DMS153 (cell line): ENCODE measurements at places on chromosomes 16 and 17.

GRCh38 chr17:74864866-74865395, 5.2 kb upstream of the GRIN2C start:
- DNase-seq, result no peak

DNA sequence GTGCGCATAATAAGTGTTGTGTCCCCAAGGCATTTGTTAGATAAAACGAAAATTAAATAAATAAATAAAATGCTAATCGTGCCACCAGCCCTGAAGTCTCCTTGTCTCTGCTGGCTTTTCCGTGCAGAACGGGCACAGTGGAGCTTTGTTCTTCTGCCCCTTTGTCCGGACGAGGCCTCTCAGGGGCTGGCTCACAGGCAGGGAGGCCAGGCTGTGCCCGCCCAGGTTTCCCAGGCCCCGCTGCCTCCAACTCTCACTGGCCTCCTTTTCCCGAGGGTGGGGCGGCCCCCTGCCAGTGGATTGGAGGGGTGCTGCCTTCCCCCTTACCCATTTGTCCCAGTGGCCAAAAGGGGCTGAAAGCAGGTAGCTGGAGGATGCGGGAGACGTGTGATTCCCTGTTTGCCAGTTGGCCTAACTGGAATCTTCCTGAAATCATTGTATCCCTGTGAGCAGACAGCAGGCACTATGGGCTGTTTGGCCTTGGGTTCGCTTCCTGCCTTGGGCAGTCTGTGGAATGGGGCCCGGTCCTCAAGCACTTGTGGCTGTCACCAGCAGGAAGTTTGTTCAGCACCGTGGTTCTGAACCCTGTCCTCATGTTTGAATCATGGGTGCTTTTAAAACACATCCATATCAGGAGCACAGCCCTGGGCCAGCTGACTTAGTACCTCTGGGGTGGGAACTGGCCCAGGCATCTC, 64.4 kb downstream of the KSR1 start:
- no peak for DNase-seq

- peak; percentile 66 for DNase-seq
Measured at GRCh38 chr16:68275611-68276191, 11.4 kb downstream of the SLC7A6 start.

DNA sequence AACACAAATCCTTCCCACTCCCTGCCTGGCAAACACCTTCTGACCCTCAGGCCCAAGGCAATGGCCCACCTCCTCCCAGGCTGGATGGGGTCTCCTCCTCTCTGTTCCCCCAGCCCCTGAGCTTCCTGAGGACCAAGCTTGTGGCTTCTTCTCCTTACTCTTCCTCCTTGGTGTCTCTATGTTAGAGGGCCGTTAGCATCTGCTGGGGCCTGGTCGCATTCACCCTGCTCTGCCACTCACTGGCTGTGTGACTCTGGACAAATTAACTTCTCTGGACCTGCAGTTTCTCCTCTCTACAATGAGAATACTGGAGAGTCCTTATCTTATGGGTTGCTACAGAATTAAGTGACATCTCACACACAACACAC, 725 bp upstream of the MT2A start:
- DNase-seq, result no peak

GRCh38 chr16:69799611-69800031, 37.5 kb downstream of the WWP2 start:
- DNase-seq, result no peak

DNA sequence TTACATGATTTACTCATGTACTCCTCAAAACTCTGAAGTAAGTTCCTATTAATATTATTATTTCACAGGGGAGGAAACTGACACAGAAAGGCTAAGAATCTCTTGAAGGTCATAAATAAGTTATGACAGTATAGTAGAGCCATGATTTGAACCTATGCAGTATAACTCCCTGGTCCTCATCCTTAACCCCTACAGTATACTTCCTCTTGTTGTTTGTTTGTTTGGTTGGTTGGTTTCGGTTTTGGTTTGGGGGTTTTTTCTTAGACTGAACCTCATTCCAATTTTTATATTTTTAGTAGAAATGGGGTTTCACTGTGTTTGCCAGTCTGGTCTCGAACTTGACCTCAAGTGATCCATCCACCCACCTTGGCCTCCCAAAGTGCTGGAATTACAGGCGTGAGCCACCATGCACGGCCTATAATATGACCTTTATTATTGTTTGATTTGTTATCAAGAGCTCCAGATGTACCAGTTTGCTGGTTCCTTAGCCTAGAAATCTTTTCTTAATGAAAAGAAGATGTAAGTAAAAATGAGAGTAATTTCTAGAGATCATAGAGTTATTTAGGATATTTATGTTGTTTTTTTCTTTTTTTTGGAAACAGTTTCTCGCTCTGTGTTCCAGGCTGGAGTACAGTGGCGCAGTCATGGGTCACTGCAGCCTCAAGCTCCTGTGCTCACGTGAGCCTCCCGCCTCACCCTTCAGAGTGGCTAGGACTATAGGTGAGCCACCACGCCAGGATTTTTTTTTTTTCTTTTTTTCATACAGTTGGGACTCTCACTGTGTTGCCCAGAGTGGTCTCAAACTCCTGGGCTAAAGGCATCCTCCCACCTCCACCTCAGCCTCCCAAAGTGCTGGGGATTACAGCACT, 4.8 kb downstream of the PRR11 start:
- no peak for DNase-seq

DNA sequence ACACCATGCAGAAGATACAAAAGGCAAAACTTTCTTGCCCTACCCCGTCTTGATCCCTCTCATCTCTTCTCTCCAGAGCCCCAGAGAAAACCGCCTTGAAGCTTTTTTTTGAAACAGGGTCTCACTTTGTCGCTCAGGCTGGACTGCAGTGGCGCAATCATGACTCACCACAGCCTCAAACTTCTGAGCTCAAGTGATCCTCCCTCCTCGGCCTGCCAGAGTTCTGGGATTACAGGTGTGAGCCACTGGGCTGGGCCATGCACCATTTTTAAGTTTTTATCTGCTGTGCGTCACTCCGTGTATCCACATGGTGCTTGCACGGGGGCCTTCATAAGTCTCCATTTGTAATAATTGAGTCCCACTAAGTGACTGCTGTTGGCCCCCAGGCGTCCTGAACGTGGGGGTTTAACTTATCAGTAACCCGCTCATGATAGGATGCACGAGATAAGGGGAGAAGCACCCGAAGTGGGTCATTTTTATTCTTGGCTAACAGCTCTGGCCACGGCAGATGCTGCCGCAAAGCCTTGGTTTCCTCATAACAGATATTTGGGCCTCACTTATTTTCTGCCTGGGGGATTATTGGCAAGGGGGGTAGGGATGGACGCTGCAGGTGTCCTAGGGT, 8.6 kb downstream of the DNAH17 start:
- DNase-seq, result no peak

- no peak for DNase-seq
Measured at GRCh38 chr16:86215233-86215978, 294.9 kb upstream of the FOXF1 start.

DNA sequence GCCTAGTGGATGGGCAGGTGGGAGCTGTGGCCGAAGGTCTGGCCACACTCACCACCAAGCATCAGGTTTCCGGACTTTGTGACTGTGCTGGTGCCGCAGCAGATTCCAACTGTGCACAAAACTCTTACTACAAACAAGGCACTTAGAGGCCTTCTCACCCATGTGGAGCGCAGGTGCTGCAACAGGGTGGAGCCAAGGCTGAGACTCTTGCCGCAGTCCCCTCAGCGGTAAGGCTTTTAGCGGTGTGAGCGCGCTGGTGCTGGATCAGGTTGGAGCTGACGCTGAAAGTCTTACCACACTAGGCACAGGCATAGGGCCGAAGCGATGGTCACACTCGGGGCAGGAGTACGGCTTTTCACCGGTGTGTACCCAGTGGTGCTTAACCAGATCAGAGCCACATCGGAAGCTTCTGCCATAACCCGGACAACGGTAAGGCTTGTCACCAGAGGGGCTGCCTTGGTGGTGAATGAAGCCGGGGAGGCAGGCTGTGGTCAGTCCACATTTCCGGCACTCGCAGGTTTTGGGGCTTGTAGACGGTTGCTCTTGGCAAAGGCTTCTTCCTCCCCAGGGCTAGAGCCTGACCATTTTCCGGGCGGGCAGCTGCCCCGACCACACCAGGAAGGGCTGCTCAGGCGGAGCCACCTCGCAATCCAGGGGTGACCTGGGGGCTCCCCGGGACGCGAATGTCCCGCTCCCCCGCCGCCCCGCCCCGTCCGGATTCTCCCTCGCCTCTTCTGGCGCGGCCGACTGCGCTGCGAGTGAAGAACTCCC, 1.0 kb upstream of the ARMC5 start:
- DNase-seq, result peak; percentile 16

GRCh38 chr16:9525037-9525436, 433.6 kb downstream of the HAPSTR1 start:
- no peak for DNase-seq

GRCh38 chr16:81148277-81148676, 52.1 kb upstream of the GCSH start:
- no peak for DNase-seq

- no peak for DNase-seq
Measured at GRCh38 chr17:73130977-73131376, 33.8 kb upstream of the SSTR2 start.
